T-cell (primary cell): ENCODE measurements at places on chromosomes 6 and 20.

- no peak for DNase-seq
These were observed 27.6 kb downstream of the HCK start for GRCh38 chr20:32079655-32080109.

DNA sequence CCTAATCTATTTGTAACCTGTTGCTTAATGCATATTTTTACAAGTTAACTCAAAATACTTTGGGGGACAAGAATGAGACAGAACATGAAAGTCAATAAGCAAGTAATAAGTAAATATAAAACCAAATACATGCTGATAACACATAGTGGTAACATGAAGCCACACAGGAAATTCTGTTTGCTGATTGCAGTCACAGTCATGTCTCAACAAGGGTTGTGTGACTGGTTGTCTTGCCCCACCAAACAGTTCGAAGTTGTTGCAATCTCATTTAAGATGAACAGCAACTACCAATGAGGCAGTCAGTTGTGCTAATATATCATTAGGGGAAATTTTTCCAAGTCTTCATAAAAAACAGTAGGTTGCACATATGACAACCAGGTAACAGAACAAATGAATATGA is 14.5 kb downstream of the CD24 start:
- no peak for DNase-seq

GRCh38 chr6:129621252-129621651 is 88.7 kb downstream of the ARHGAP18 start:
- peak; percentile 5 for DNase-seq

- DNase-seq = no peak
These were observed 135.4 kb downstream of the CDC5L start for GRCh38 chr6:44522871-44523270.

- no peak for DNase-seq
These were observed 7.0 kb downstream of the KAT14 start for GRCh38 chr20:18144541-18145099.

DNA sequence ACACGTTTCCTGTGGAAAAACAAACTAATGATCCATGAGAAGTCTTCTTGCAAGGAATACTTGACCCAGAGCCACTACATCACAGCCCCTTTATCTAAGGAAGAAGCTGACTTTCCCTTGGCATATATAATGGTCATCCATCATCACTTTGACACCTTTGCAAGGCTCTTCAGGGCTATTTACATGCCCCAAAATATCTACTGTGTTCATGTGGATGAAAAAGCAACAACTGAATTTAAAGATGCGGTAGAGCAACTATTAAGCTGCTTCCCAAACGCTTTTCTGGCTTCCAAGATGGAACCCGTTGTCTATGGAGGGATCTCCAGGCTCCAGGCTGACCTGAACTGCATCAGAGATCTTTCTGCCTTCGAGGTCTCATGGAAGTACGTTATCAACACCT is 35.4 kb downstream of the GCNT2 start:
- DNase-seq = no peak

GRCh38 chr20:3869839-3870634 is 19.1 kb upstream of the PANK2 start:
- DNase-seq = no peak

DNA sequence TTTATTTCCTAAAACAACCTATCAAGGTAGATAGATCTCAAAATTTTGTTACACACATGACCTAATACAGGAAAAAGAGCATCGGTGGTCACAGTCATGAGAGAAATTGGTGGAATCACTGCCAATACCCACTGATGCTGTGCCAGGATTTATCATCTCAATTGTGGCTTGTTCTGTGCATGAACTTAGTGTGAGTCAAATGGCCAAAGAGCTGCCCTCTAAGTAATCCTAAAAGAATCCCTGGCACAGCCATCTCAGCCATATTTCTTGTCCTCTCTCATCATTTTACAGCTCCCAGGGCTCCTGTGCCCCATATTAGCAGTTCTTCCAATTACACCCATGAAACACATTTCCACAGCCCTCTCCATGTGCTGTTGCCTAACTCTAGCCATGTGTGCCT is 6.1 kb downstream of the GSTA5 start:
- no peak for DNase-seq

DNA sequence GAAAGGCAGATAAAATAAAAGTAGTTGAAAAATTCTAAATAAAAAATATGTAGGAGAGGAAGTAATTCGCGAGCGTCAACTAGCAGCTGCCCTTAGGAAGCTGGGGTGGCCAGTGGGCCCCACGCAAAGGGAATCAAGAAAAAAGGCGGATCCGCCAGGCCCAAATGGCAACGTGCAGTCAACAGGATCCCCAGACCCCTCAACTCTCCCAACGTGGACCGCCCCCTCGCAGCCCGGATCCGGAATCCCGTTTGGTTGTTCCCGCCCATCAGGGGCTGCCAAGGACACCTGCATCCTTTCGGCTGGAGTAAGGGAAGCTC is 296 bp downstream of the DZANK1 start:
- no peak for DNase-seq

DNA sequence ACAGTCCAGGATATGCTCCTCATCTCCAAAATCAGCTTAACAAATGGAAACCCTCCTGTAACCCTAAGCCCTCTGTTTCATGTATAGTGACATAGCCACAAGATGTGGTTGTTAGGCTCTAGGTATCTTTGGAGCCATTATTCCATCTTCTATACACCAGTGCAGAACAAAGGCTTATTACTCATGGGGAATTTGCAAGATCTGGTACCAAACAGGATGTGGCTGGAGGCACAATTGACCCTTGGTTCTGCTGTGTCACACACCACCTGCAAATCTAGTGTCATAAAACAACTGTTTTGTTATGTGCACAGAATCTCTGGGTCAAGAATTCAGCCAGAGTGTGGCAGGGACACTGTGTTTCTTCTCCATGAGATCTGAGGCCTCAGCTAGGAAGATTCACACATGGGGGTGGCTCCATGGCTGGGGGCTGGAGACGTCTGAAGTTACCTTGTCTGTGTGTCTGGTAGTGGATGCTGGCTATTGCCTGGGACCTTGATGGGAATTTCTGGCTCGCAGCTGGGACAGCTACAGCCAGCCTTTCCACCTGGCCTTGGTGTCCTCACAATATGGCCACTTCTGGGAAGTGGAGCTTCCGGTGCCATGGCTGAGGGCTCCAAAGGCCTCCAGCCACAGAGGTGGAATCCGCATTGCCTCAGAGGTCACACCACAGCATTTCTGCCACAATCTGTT is 369.9 kb downstream of the CDH26 start:
- no peak for DNase-seq

GRCh38 chr20:1390581-1391403 is 2.1 kb downstream of the FKBP1A start:
- DNase-seq = no peak

GRCh38 chr6:72048080-72048479 is 161.7 kb downstream of the RIMS1 start:
- no peak for DNase-seq

DNA sequence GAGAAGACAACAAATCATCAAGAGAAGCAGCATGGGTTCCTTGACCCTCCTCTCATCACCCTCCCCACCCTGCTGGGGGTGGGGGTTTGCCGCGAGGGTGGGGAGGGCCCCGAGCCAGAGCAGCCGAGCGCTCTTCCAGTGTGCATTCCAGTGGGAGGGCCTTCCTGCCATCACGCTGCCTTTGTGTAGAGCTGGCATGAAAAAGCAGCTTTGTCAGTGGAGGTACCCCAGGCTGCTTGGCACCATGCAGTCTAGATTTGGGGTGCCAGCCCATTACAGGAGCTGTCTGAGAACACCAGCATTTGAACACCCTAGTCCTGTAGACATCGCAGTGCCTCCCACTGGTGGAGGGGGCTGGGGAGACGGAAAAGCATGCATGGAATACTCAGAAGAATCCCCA is 12.2 kb downstream of the BAK1 start:
- no peak for DNase-seq

- DNase-seq = no peak
These were observed 103.9 kb upstream of the SASH1 start for GRCh38 chr6:148238713-148239112.

GRCh38 chr6:80508885-80509630 is 402.6 kb downstream of the BCKDHB start:
- no peak for DNase-seq

- DNase-seq = no peak
These were observed 15.7 kb downstream of the HS3ST5 start for GRCh38 chr6:114327074-114327473.

DNA sequence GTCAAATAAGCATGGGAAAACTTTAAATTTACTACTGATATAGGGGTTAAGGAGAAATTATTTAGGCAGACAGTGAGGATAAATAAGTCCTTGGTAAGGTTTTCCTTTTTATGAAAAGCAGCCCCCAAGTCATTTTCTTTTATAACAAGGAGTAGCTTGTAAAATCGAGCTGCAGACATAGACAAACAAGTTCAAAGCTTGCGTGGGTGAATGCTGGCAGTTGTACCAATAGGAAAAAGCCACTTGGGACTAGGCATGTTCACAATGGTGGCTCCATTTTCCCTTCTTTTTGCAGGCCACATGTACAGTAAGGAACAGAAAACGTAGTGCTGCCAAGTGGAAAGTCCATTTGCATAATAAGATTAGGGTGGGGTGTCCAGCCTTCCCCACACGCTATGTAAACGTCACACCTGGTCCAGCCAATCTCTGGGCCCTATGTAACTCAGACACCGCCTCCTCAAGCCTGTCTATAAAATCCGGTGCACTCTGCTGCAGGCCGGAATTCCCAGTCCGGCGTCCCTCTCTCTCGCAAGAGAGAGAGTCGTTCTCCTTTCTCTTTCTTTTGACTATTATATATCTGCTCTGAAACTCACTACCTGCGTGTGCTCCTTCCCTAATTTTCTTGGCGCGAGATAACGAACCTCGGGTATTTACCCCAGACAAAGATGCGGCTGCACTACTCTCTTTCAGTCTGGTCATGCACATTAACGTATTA is 217.1 kb upstream of the MAN1A1 start:
- DNase-seq = no peak

DNA sequence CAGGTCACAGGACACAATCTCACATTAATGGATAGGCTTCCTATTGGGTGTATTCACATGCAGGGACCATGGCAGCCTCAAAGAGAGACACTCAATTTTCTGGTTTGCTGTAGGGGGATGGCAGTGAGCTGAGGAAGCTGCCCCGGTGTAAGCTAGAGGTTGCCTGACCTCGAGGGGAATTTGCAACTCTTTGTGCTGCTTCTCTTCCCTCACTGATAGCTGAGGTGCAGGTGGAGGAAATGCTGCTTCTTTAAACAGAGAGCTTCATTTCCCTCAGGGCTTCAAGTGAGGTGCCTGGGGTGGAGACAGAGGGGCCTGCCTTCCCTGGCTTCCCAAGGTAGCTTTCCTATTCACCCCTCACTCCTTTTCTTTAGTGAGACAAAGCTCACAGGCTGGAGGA is 151.9 kb downstream of the CD83 start:
- DNase-seq = no peak

GRCh38 chr20:10790013-10790412 is 116.2 kb upstream of the JAG1 start:
- DNase-seq = no peak

- DNase-seq = no peak
These were observed 150.4 kb downstream of the ZDHHC14 start for GRCh38 chr6:157531169-157531985.

DNA sequence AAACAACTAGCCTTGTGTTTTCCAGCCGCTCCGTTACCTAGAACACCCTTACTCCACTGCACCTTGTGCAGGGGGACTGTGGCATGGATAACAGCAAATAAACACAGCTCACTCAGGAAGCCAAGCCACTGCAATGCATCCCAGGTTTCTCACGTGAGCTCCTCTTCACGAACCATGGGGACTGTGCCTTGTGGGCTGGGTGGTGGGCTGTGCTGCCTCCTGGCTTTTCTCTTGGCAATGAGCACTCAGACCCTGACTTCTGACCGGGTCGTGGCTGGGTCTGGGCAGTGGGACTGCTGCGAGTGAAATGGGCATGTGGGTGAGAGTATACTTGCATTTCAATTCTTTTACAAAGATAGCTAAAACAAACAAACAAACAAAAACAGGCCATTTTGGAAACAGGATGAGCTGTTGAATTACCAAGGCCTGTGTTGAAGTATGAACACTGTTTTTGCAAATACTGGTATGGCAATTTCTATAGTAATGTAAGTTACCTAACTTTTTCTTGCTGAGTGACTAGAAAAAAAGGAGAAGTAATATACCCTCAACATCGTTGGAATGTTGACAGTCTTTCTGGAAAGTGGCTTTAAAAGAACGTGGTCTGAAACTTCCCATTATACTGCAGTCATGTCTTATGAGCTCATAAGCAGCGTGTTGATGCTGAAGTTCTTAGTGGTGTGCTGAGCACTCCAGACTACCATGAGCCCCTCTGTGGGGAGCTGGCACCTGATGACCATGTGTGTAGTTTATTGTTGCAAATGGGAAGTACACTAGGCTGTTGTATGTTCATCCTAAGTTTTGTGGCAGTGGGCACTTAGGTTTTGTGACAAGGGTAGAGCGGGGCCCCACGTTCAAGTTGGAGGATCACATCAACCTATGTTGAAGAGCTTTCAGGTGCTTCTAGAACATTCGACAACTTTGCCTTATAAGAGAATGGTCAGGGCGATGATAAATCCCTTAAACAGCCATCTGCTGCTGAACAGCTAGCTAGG is 120.4 kb downstream of the ARMC2 start:
- DNase-seq = no peak

DNA sequence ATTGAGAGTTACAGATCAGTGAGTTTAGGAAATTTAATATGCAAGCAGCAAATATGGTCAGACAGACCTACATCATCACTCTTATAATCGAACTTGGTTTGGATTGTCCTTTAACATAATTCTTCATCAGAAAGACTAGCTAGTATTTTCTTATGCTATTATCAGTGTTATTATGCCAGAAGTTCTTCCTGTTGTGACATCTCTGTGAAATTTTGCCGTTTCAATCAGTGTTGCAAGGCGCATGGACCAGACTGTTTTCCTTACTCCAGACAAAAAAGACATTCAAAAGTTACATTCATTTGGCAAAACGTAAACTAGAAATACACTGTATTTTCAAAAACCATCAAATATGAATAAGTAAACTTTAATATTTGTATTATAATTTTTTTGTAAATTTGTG is 5.7 kb upstream of the TENT5A start:
- no peak for DNase-seq

- DNase-seq = no peak
These were observed 493.8 kb downstream of the UTRN start for GRCh38 chr6:144778773-144779492.

DNA sequence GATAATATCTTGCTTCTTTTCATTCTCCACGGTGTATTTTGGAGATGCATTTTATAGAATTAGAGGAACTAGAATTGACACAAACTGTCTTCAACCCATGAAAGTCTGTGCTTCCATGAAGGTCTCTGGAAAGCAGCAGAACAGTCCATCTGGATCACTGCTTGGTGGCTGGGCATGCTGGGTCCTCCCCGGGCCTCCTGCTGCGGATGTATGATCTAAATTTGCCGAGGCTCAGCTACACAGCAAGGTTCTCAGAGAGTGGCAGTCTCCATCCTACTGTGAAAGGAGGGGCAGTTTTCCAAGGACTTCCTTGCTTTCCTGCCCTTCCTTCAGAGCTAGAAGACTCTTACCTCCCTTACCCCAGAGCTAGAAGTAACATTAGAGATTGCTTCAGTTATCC is 15.1 kb downstream of the PKIG start:
- DNase-seq = no peak

DNA sequence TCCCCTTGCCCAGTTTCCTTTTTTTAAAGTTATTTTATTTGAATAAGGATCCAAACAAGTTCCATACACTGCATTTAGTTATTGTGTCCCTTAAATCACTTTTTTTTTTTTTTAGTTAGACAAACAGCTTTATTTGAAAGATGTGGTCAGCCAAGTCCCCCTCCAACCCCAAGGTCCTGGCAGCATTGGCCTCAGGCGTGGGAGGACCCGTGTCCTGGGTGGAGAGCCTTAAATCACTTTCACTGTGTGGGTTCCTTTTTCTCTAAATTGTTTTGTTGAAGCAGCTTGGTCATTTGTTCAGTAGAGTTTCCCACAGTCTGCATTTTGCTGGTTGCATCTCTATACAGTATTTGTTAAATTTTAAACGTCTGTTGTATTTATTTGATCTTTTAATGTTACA is 5.2 kb upstream of the TBCC start:
- no peak for DNase-seq
